ENCODE measurements at places on chromosomes 3 and 15.
A peak's percentile ranks its signal among the peaks of the same experiment; 100 is the strongest.

GRCh38 chr3:138281561-138281960 is 48.1 kb downstream of the NME9 start:
- H3K27ac ChIP-seq = no peak overlapping the region
- H3K4me1 ChIP-seq = peaks cover 3% of the 10 kb centered on the region
- peaks cover 8% of the 10 kb centered on the region for H3K36me3 ChIP-seq

GRCh38 chr3:14077310-14077709 is 47.4 kb downstream of the CHCHD4 start:
- H3K27ac ChIP-seq = no peak overlapping the region
- H3K4me1 ChIP-seq = no peaks in the 10 kb centered on the region
- DNase-seq = no peak
- no peak overlapping the region for H3K4me3 ChIP-seq

DNA sequence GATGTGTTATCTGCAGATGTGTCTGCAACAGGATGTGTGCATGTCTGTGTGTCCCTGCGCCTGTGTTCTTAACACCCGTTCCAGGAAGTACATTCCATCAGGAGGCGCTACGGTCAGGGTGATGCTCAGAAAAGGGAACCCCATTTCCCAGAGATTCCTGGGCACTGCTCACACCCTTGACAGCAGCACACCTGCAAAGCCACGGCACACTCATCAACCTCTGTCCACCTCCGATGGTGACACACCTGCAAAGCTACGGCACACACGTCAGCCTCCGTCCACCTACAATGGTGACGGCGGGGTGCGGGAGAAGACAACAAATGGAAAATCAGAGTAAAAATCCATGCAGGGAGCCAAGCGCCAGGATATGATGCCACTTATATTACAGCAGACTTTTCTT is 55.4 kb downstream of the NIPA2 start:
- H3K27ac ChIP-seq = no peak overlapping the region
- H3K36me3 ChIP-seq = peaks cover 5% of the 10 kb centered on the region
- H3K4me1 ChIP-seq = no peaks in the 10 kb centered on the region
- DNase-seq = no peak
- H3K4me3 ChIP-seq = no peak overlapping the region

DNA sequence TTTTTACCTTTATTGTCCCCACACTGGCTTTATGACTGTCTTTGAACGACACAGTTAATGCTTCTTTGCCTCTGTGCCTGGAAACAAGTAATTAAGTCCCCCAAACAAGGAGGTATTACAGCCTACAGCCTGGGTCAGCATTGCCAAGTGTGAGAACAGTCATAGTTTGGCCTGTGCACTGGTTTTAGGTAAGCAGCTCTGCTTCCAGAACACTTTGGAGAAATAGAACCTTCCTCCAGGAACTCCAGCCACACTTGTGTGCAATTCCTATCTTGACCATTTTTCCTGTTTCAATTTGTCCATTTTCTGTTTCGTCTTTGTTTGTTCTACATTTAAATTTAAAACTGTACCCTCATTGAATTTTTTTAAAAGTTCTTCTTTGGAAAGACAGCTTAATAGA is 568.2 kb downstream of the TUSC7 start:
- H3K27me3 ChIP-seq = no peaks in the 10 kb centered on the region
- DNase-seq = no peak
- no peak overlapping the region for H3K4me3 ChIP-seq
- no peak overlapping the region for H3K27ac ChIP-seq

DNA sequence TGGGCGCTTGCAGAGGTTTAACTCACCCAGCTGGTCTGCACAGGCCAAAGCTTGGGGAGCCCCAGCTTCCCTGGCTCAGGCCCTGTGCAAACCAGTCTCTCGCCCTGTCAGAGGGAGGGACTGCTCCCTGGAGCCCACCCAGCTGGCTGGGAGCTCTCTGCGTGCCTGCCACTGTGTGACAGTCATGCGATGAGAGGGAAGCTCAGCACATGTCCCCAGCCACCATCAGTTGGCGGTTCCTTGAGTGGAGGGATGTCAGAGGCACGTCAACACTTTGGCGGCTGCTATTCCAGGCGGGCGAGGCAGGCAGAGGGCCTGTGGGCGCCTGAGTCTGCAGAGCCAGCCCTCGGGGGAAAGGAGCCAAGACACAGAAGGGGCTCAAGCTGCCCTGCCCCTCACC is 324.6 kb downstream of the UACA start:
- H3K4me1 ChIP-seq = peaks cover 14% of the 10 kb centered on the region
- no peak overlapping the region for H3K4me3 ChIP-seq
- H3K27me3 ChIP-seq = peaks cover 11% of the 10 kb centered on the region
- H3K27ac ChIP-seq = no peak overlapping the region
- peaks cover 3% of the 10 kb centered on the region for H3K36me3 ChIP-seq

GRCh38 chr3:78178740-78179363 is 1139.0 kb downstream of the ROBO2 start:
- no peaks in the 10 kb centered on the region for H3K4me1 ChIP-seq
- H3K36me3 ChIP-seq = no peaks in the 10 kb centered on the region
- no peak overlapping the region for H3K4me3 ChIP-seq
- no peaks in the 10 kb centered on the region for H3K27me3 ChIP-seq
- no peak for DNase-seq

DNA sequence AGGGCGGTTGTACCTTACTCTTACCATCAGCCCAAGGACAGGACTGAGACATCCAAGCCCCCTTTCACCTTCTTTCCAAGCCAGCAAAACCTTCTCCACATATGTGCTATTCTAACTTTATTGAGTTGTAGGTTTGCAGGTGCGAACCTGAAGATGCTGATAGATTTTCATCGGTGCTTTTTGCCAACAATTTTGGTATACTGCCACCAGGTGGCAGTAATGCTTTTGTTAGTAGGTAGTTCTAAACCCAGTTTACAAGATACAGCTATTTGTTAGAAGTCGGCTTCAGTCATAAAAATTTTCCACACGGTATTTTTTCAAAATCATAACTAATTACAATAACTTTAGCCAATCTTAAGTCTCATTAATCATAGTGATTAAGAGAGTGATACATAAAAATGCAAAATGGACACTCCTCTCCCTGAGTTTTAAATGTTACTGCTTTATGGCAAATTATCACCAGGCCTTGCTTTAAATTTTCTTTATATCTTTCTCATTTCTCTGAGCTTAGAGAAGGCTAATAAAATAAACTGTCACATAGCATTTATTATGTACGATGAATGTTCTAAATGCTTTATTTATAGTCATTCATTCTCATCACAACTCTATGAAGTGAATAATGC is 636 bp downstream of the TBC1D21 start:
- DNase-seq = peak; percentile 19
- H3K4me1 ChIP-seq = no peaks in the 10 kb centered on the region
- H3K36me3 ChIP-seq = peaks cover 4% of the 10 kb centered on the region
- peaks cover 48% of the 10 kb centered on the region for H3K27me3 ChIP-seq

DNA sequence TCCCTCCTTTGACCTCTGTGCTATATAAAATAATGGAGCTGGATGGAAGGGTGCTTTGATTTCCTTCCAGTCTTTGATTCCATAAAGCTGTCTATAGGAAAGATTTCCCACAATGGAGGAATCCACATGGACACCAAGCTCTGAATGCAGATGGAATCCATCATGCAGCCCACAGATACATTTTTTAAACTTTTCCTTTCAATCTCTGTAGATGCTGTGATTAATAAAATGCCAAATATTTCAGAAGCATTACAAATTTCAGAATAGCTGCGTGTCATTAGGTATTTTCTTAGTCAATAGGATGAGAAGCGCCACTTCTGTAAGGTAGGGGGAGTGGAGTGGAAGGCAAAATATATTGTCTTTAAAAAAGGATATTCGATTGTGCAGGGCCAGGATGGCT is 489.0 kb downstream of the NTRK3 start:
- no peak for DNase-seq
- H3K4me1 ChIP-seq = no peaks in the 10 kb centered on the region
- peaks cover 3% of the 10 kb centered on the region for H3K36me3 ChIP-seq
- H3K4me3 ChIP-seq = no peak overlapping the region
- H3K27me3 ChIP-seq = no peaks in the 10 kb centered on the region

GRCh38 chr3:71441217-71441924 is 142.2 kb downstream of the FOXP1 start:
- H3K4me3 ChIP-seq = peak overlapping the region; percentile 40
- H3K4me1 ChIP-seq = peaks cover 82% of the 10 kb centered on the region
- peaks cover 20% of the 10 kb centered on the region for H3K36me3 ChIP-seq
- no peaks in the 10 kb centered on the region for H3K27me3 ChIP-seq

- H3K4me1 ChIP-seq = peaks cover 16% of the 10 kb centered on the region
- no peaks in the 10 kb centered on the region for H3K36me3 ChIP-seq
- H3K27ac ChIP-seq = peak overlapping the region; percentile 59
- H3K27me3 ChIP-seq = no peaks in the 10 kb centered on the region
- no peak for DNase-seq
- no peak overlapping the region for H3K4me3 ChIP-seq
These were observed 790.1 kb upstream of the CFAP20DC start for GRCh38 chr3:59839810-59840515.

DNA sequence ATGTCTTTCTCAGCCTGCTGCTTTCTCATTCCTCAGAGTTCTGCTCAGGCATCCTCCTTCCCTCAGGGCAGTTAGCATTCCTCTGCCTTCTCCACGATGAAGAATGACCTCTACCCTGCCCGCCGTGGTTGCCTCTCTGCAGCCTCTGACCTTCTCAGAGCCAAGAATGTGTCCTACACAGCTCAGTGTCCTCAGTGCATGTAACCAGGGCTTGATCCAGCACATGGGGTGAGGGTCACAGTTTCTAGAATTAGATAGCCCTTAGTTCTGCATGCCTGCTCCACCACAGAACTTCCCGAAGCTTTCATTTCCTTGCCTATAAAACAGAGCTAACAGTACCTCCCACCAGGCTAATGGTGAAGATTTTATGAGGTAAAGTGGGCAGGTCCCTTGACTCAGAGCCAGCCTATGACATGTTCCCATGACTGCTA is 182.1 kb downstream of the CLSTN2 start:
- peaks cover 18% of the 10 kb centered on the region for H3K27me3 ChIP-seq
- H3K4me1 ChIP-seq = no peaks in the 10 kb centered on the region
- H3K27ac ChIP-seq = no peak overlapping the region

DNA sequence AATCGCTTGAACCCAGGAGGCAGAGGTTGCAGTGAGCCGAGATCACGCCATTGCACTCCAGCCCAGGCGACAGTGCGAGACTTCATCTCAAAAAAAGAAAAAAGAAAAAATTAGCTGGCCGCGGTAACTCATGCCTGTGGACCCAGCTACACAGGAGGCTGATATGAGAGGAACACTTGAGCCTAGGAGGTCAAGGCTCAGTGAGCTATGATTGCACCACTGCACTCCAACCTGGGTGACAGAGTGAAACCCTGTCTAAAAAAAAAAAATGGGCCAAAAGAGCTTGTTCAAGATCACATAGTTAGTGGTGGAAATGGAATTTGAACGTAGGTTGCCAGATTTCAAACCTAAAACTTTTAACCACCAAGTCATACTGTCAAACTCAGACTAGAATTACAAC is 46.2 kb upstream of the PPP4R2 start:
- peaks cover 1% of the 10 kb centered on the region for H3K4me1 ChIP-seq
- H3K4me3 ChIP-seq = no peak overlapping the region
- no peak overlapping the region for H3K27ac ChIP-seq

DNA sequence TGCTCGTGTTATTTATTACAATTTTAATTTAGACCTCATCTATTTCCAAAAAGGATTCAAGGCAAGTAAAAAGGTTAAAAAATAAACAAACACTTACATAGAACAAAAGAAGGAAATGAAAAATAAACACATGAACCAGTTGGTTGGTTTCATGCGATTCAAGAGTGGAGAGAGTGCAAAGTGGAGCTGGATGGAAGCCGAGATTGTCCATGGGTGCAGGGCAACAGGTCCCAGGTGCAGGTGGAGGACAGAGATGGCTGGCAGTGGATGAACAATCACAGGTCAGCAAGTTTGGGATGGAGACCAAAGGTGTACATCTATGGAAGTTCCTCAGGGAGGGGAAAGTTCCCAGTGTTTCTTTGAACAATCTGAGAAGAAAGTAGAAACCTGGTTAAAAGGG is 11.6 kb upstream of the SEMA5B start:
- peaks cover 43% of the 10 kb centered on the region for H3K27me3 ChIP-seq
- H3K4me1 ChIP-seq = no peaks in the 10 kb centered on the region
- no peak overlapping the region for H3K27ac ChIP-seq
- DNase-seq = no peak
- no peak overlapping the region for H3K4me3 ChIP-seq
- no peaks in the 10 kb centered on the region for H3K36me3 ChIP-seq

- H3K4me3 ChIP-seq = no peak overlapping the region
- H3K4me1 ChIP-seq = peaks cover 9% of the 10 kb centered on the region
- no peak overlapping the region for H3K27ac ChIP-seq
These were observed 10.4 kb downstream of the THBS1 start for GRCh38 chr15:39591141-39591895.

DNA sequence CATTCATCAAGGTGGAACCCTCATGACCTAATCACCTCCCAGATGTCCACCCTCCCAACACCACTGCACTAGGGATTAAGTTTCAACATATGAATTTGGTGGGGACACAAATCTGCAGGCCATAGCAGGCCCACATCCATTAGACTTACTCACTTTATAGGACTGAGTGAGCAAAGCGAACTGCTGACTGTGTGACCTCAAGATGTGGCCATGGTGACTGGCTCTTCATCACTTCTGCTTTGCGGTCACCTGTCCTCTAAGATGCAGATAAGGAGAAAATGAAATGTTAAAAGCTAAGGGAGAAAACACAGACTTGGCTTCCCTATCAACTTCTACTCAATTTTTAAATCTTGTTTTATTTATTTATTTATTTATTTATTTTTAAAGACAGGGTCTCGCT is 14.5 kb upstream of the DCP1A start:
- no peak for DNase-seq
- H3K4me3 ChIP-seq = no peak overlapping the region
- no peaks in the 10 kb centered on the region for H3K4me1 ChIP-seq
- no peak overlapping the region for H3K27ac ChIP-seq
- no peaks in the 10 kb centered on the region for H3K27me3 ChIP-seq

GRCh38 chr3:76429581-76430177 is 610.2 kb upstream of the ROBO2 start:
- H3K27me3 ChIP-seq = no peaks in the 10 kb centered on the region
- no peak overlapping the region for H3K4me3 ChIP-seq
- no peaks in the 10 kb centered on the region for H3K36me3 ChIP-seq
- DNase-seq = no peak
- H3K4me1 ChIP-seq = no peaks in the 10 kb centered on the region
